ENCODE measurements at places on chromosomes 1 and 21. TPM values are rescaled to one million over a fixed set of nuclear protein-coding genes. Genes with fewer than 3 reads are reported as not detected.
A peak's percentile ranks its signal among the peaks of the same experiment; 100 is the strongest.

DNA sequence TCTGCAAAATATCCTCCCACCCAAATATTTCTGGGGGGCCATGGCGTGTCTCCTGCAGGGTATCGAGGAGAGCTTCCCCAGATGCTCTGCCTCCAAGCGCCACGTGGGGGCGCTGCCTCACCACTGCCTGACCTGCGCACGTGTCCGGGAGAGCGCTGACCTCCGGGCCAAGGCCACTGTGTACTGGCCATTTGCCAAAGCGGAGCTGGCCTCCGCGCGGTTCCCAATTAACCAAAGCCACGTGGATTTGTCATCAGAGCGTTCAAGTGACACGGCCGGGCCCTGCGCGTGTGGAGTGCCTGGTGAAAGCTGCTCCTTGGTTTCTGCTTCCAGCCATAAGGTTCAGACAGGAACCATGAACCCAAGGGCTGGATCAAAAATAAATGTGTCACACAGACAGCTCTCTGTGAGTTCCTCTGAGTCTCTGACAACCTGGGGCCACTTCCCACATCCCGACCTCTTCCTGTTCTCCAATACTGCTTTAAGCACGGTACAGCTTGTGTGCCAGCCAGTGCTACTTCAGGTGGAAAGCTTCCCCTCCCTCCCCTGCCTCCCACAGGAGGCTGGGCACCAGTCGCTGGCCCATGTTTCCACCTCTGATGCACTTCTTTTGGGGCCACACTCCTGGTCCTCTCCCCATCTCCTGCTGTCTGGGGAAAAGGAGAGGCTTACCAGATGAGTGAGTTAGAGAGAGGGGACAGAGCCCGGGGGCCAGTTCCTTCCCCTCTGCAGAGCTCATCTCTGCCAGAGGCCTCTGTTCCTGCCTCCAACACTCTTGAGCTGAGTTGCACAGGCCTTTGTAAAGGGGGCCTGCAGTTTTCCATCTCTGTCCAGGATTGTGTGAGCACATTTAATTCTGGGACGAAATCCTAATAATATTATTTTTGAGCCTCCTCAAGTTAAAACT is 26.1 kb downstream of the ZP4 start:
- DNase-seq: peak; percentile 73

- no peak for DNase-seq
Observed at GRCh38 chr1:156128308-156128653, 13.8 kb downstream of the LMNA start.

DNA sequence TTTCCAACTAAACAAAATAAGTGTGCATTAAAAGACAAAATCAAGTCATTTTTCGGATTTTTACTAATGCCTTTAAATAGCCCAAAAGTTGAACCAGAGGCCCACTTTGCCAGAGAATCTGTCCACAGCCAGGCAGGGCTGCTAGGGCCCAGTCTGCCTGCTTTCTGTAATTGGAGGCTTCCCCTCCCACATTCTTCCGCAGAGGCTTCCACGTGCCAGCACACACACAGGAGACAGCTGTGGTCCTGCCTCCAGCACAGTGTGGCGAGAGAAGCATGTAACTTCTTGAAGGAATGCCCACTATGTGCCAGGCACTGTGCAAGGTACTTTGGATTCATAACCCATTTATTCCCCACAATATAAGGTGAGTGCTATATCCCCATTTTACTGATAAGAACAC is 11.3 kb upstream of the PDZK1IP1 start:
- DNase-seq: no peak

DNA sequence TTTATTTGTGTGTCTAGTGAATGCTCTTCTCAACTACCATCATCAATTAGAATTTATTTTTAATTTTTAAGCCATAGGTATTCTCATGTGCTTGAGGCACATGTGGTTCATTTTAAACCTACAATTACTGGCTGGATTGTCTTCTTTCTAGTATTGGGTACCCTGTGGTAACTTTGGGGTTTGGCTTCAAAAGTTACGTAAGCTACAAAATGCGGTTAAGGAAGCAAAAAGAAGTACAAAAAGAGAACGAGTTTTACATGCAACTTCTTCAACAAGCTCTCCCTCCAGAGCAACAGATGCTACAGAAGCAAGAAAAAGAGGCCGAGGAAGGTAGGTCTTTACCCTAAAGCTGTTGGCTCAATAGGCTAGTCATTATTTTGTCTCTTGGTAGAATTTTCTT is 25.8 kb downstream of the MACO1 start:
- DNase-seq: no peak

GRCh38 chr1:159030877-159031447 is 21.3 kb downstream of the IFI16 start:
- no peak for DNase-seq

DNA sequence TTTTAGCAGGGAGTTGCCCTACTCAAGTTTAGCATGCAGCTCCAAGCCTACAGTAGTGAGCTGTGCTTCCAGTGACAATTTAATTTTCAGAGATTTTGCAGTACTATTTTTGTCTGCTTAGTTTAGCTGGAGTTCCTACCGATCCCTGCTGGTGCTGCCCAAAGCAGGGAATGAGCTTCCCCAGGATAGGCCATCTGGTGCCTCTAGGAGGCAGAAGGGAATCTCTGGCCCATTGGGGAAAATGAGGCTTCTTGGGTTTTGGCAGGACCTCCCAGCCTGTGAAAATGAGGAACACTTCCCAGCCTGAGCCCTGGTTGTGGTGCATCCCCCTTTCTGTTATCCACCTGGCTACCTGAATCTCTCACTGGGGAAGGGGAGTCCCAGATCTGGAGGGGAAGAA is 149.2 kb downstream of the RASAL2 start:
- no peak for DNase-seq

- peak; percentile 18 for DNase-seq
Observed at GRCh38 chr1:30427545-30427944, 295.8 kb downstream of the MATN1 start.

DNA sequence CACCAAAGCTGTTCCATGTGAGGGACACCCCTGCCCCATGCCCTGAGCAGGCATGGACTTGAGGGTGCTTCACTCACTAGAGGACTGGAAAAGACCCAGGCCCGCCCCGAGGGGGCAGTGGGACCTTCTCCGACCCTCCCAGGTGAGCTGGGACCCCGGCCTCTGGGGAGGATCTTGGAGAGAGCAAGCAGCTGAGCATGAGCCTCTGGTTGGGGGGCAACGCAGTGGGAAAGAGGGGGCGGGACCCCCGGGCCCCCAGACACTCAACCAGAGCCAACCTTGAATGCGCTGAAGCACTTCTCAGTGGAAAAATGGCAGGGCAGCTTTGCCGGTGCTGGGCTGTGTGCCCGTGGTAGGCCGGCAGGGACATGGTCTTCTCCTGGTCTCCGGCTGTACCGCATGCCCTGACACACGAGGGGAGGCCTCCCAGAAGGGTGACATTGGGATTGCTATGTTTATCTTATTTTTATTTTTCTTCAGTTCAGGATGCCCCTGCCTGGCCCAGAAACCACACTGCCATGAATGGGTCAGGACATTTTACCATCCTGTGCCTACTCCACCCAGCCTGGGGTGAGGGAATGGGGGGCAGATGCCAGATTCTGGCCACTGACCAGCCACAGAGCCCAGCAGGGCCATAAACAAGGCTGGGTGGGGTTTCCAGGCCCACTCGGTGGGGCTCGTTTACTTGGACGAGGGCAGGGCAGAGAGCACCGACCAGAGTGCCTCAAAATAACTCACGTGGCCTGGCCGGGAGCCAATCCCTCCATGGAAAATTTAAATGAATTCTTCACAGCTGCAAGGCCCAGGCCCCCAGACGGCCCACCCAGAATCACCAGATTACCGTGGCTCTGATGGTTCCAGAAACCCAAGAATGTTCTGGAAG is 17.2 kb upstream of the LAPTM5 start:
- DNase-seq: no peak

DNA sequence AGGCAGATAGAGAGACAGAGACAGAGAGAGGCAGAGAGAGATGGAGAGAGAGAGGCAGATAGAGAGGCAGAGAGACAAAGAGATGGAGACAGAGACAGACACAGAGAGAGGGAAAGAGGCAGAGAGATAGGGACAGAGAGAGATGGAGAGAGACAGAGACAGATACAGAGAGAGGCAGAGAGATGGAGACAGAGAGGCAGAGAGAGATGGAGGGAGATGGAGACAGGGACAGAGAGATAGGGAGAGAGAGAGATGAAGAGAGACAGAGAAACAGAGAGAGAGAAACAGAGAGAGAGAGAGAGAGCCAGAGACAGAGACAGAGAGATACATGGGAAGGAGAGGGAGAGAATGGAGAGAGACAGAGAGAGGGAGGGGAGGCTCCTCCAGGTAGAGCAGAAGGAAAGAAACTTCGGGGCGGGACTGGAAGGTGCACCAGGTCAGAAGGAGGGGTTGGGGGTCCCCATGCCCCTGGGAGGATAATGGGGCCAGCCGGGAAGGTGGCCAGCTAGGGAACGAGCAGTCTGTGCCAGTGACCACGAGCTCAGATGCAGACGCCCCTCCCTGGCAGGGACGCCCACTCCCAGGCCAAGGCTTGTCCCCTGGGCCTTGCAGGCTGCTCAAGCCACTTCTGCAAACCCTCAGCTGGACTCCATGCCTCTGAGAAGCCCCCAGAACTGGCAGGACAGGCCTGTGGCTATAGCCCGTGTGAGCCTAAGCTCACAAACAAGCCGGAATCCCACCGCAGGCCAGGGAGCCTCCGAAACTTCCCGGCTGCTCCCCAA is 3.3 kb downstream of the FNDC10 start:
- DNase-seq: no peak

GRCh38 chr1:218874801-218875400 is 298.8 kb upstream of the LYPLAL1 start:
- DNase-seq: no peak

Gene AQP10
- total RNA-seq: not detected

Gene LRRC3
- 1.7 TPM for total RNA-seq

Gene NCF2
- total RNA-seq: 10.7 TPM
